Activated CD8-positive, alpha-beta T cell treated with anti-CD3 and anti-CD28 coated beads for 36 hours (primary cell): ENCODE measurements at places on chromosomes 3 and 15. TPM values are rescaled to one million over a fixed set of nuclear protein-coding genes. Genes with fewer than 3 reads are reported as not detected.
A peak's percentile ranks its signal among the peaks of the same experiment; 100 is the strongest.

The APOD gene
- not detected for total RNA-seq

The PPP1R14D gene
- total RNA-seq: not detected

- DNase-seq: no peak
- H3K27me3 ChIP-seq: no peaks in the 10 kb centered on the region
- H3K36me3 ChIP-seq: no peaks in the 10 kb centered on the region
- no peak overlapping the region for H3K4me3 ChIP-seq
- H3K27ac ChIP-seq: no peak overlapping the region
Measured at GRCh38 chr3:153209596-153209995, 47.6 kb downstream of the RAP2B start.

DNA sequence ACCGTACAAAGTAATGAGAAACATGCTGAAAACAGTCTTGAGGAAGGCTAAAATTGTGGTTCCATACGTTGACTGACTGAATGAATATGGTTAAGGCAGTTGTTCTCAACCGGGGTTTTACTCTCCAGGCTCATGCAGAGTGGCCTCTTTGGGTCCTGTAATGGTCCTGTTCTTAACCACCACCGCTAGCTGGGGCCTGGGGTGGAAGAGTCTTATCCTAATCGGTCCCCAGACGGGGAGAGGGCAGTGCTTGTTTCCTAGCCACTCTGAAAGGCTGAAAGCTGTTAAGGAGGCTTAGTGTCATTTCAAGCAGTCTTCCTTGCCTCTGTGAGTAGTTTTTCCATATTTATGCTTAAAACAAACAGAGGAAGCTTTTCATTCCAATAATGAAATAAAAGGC is 32.0 kb downstream of the SELENOT start:
- H3K27ac ChIP-seq: peak overlapping the region; percentile 80
- no peak for DNase-seq
- H3K4me3 ChIP-seq: no peak overlapping the region

DNA sequence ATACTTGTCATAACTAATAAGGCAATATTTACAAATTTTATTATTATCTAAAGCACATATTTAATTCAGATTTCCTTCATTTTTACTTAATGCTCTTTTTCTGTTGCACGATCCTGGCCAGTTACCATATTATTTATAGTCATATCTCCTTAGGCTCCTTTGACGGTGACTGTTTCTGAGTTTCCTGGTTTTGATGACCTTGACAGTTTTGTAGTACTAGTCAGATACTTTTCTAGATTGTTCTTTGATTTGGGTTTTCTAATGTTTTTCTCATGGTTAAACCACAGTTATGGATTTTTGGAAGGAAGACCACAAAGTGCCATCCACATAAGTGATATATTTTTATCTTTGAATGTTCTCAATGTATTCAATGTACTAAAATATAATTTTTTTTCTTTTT is 171.0 kb upstream of the NANOGP8 start:
- no peaks in the 10 kb centered on the region for H3K4me1 ChIP-seq
- H3K27ac ChIP-seq: no peak overlapping the region
- no peaks in the 10 kb centered on the region for H3K36me3 ChIP-seq
- DNase-seq: no peak
- no peaks in the 10 kb centered on the region for H3K27me3 ChIP-seq

The ADGRG7 gene
- 21.2 TPM for total RNA-seq

DNA sequence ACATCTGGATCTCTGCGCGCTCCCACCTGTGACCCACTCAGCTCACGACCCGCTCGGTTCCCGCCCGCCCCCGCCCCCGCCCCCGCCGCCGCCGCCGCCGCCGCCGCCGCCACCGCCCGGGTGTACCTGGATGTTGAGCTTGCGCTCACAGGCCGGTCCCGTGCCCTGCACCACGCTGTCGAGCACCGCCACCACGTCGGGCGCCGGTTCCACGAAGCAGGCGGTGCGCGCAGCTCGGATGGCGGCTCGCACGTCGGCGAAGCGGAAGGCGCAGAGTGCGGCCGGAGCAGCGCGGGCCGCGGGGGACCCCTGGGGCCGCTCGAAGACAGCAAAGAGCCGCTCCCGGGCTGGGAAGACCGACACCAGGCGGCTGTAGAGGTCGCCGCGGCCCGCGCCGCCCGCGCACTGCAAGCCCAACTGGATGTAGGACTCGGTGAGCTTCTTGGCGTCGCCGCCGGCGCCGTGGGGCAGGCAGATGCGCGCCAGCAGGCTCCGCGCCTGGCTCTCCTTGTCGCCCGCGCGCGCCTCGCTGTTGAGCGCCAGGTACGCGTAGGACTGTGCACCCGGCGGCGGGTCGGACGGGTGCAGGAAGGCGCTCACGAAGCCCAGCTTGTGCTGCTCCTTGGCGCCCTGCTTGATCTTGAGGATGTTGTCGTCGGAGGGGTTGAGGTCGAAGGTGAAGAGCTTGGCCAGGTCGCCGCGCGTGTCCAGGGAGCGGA is 1.1 kb downstream of the PLXND1 start:
- peaks cover 2% of the 10 kb centered on the region for H3K4me1 ChIP-seq
- H3K4me3 ChIP-seq: peak overlapping the region; percentile 75
- no peak overlapping the region for H3K27ac ChIP-seq
- DNase-seq: peak; percentile 52
- peaks cover 1% of the 10 kb centered on the region for H3K36me3 ChIP-seq
- peaks cover 31% of the 10 kb centered on the region for H3K27me3 ChIP-seq

DNA sequence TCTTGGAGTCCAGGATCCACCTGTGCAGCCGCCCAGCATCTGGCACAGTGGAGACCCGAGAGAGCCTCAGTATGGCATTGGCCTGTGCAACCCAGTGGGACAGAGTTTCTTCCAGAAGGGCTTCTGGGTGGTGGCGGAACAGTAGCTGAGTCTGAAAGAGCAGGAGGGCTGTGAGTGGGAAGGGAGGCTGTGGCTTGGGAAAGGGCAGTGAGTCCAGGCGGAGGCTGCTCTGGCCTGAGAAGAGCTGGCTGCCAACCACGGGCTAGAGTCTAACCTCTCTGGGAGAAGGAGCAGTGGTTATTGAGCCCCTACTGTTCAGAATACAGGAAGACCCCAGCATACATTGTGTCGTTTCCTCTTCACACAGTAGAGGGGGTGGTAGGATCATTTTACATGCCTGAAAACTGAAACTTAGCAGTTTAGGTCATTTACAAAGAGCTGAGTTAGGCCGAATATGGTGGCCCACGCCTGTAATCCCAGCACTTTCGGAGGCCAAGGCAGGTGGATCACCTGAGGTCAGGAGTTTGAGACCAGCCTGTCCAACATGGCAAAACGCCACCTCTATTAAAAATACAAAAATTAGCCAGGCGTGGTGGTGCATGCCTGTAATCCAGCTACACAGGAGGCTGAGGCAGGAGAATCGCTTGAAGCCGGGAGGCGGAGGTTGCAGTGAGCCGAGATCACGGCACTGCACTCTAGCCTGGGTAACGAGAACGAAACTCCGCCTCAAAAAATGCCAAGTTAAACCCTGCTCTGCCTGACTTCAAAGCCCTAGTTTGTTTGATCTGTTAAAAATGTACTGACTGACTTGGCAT is 3.2 kb downstream of the AEN start:
- H3K36me3 ChIP-seq: peaks cover 68% of the 10 kb centered on the region
- H3K4me3 ChIP-seq: peak overlapping the region; percentile 85
- peaks cover 66% of the 10 kb centered on the region for H3K4me1 ChIP-seq
- peaks cover 3% of the 10 kb centered on the region for H3K27me3 ChIP-seq

- H3K4me1 ChIP-seq: peaks cover 3% of the 10 kb centered on the region
- no peak for DNase-seq
- H3K36me3 ChIP-seq: no peaks in the 10 kb centered on the region
- no peak overlapping the region for H3K27ac ChIP-seq
- H3K4me3 ChIP-seq: no peak overlapping the region
- H3K27me3 ChIP-seq: no peaks in the 10 kb centered on the region
Measured at GRCh38 chr15:88489321-88489720, 21.8 kb downstream of the MRPS11 start.
